HAP-1 (cell line): ENCODE measurements at places on chromosomes 7 and 10.

GRCh38 chr10:118882741-118883140 is 128.0 kb upstream of the CACUL1 start:
- DNase-seq = no peak

- no peak for DNase-seq
These were observed 41.6 kb upstream of the FAM20C start for GRCh38 chr7:150811-151221.

- DNase-seq = peak; percentile 54
These were observed 2.1 kb downstream of the KIF5B start for GRCh38 chr10:32054094-32054493.

DNA sequence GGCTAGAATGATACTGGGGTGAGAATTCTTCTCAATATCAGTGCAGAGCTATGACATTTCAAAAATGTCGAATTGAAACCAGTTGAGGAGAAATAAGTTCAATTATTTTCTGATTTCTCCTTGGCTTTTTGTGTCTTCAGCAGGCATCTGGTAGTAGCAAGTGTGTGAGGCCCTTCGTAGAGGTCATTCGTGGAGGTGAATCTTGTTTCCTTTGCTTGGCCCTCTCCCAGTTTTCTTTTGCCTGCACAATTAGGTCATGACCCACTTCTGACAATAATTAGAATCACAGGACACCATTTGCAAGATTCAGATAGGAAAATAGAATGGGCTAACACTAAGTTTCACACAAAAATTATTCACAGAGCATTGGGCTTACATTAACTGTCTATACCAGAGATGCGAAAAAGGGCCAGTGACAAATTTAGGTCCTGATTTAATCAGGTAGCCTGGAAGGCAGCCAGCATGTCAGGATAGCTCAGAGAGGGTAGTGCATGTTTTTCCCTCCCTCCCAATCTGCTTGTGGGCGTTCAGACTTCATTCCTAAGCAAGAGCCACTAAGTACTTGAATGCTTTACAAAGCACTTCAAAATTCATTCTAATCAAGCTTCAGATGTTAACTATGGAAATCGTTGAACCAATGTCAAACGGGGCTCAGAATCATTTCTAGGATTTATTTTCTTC is 24.0 kb upstream of the A1CF start:
- no peak for DNase-seq

DNA sequence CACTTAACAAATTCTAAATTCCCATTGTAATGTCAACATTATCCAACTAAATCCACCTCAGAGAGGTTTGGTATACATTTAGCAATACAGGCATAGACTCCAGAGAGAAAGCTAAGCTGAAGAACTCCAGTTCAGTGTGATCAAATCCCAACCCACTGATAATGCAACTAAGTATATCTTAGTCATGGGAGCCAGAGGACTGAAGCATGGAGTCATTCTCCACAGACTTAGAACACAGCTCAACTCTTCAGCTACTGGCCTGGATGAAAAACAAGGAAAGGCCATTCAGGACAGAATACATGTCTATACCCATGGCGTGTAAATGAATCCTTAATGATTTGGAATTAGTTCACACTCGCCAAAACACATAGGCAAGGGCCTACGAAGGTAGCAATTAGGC is 27.9 kb downstream of the NOC3L start:
- DNase-seq = no peak

GRCh38 chr10:36358736-36359135 is 716.6 kb upstream of the FZD8 start:
- DNase-seq = no peak

GRCh38 chr10:57188846-57189245 is 827.8 kb upstream of the ZWINT start:
- peak; percentile 18 for DNase-seq

DNA sequence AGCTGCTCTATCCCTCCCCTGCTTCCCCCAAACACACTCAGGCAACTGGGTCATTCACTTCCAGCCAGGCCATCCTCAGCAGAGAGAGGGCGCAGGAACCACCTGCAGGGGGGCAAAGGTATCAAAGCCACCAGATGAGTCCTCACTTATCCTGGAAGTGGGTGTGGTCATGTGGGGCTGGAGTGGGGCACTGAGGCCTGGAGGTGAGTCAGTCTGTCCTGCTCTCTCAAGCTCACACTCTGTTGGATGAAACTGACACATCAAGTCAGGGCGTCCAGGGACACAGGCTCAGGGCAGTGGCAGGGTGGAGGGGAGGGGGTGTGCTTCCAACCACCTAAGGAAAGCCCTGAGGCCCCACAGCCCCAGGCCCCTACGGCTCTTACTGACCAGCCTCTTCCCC is 8.0 kb upstream of the ELFN1 start:
- DNase-seq = no peak

DNA sequence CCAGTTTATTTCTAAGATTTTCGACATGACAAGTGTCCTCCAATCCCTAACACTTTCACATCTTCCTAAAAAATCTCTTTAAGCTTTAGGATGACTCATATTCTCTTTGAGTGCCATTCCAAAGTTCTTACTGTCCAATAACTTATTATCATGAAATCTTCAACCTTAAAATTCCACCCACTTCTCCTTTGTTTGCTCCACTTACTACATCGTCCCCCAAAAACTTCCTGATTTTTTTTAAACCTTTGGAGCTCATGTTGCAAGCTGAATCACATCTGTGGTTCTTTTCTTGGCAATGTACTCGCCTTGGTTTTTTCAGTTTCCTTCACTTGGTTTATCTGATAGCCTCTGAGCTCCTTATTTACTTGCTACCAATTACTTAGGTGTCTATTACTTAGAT is 39.2 kb upstream of the JCAD start:
- no peak for DNase-seq

DNA sequence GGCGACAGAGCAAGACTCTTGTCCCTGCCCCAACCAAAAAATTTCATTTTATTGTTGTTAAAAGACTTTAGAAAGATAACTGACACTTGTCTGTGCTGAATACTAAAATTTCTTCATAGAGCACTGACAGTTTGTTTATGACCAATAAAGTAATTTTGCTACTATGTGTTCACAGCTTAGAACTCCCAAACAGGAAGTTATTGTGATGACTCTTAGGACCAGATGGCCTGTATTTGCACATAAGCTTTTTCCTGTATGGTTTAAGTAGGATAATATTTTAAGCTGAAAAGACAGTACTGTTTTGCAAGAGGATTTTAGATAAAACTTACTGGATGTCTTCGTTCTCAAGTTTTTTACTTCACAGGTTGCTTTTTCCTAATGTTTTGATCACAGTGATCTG is 80.7 kb downstream of the MMRN2 start:
- DNase-seq = no peak
